Hematopoietic multipotent progenitor cell (in vitro differentiated cells): ENCODE measurements at places on chromosomes 11 and 22. TPM values are rescaled to one million over a fixed set of nuclear protein-coding genes. Genes with fewer than 3 reads are reported as not detected.

Gene CADM1
- total RNA-seq = under 0.01 TPM

DNA sequence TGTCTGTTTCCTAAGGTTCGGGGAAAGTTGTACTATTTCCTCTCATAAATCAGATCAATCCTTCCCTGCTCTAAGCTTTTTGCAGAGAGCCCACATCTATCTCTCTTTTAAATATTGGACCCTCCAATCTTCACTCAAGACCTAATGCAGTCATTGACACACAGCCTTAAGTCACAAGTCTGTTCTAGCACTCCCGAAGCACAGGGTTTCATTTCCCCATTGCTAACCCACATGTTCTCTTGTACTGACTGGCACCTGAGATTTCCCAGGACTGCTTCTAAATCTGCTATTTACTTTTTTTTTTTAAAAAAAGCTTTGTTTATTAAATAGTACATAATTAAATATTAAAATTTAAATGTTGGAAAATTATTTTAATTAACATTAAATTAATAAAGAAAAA, 674.7 kb downstream of the TBC1D22A start:
- DNase-seq = no peak

- no peak for DNase-seq
Measured at GRCh38 chr11:6248248-6248647, 9.4 kb downstream of the CNGA4 start.

- no peak for DNase-seq
Measured at GRCh38 chr11:9962722-9963121, 298.8 kb downstream of the SWAP70 start.
